ENCODE measurements at places on chromosomes 16 and 17.

GRCh38 chr16:79430191-79430678 is 170.3 kb downstream of the MAF start:
- DNase-seq = no peak

- no peak for DNase-seq
Measured at GRCh38 chr17:914561-914960, 65.0 kb downstream of the NXN start.

- no peak for DNase-seq
Measured at GRCh38 chr17:72134608-72135394, 14.0 kb downstream of the SOX9 start.

DNA sequence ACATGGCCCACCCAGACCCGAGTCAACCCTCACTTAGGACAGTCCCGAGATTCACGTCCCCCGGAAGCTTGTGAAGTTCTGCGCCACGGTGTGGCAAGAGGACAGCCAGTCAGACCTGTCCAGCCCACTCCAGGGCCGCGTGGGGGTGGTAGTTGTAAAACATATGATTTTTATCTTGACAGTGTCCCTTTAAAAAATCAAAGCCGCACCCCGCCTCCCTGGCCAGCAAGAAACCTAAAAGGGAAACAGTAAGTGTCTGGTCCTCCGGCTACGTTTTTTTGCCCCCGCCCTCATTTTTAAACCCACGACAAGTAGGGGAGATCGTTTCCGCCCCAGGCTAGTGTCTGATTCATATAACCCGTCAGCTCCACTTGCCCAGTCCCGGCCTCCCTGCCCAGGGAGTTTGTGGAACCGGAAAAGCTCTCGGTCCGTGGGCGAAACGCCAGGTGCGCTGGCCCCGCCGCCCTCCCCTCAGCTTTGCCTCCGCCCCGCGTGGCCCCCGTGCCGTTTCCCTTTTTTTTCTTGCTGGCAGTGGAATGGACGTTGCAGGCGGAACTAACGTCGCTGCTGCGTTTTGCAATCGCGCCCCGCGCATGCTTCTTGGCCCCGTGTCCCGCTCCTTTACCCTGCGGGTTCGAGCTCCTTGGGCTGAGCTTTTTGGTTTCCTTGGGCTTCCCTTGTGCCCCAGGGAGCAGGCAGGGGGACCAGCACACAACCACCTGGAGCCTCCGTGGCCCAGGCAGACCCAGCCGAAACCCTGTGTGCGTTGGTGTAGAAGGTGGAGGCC is 13.3 kb upstream of the NUDT16L1 start:
- no peak for DNase-seq

- DNase-seq = no peak
Measured at GRCh38 chr16:69503244-69503643, 62.5 kb upstream of the NFAT5 start.

DNA sequence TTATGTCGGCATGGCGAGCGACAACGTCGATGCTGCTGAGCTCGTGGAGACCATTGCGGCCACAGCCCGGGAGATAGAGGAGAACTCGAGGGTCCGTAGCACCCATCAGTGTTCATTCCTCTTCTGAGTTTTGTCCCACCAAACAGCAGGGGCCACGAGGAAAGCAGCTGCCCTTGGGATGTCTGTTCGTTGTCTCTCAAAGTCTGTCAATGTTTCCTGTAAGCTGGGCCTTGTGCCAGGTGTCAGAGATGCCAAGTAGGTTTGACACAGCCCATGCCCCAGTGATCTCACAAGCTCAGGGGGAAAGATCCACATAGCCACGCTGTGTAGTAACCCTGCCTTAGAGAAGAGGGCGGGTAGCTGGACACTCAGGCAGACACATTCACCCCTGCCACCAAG is 22.6 kb downstream of the NTAN1 start:
- no peak for DNase-seq

- no peak for DNase-seq
Measured at GRCh38 chr17:38654411-38655398, 20.1 kb downstream of the EPOP start.

GRCh38 chr17:28468781-28469180 is 4.7 kb upstream of the SLC13A2 start:
- DNase-seq = no peak

Data from activated gamma-delta T cell treated with Interleukin-2 at 50 U/mL for 16 hours (primary cell).